Frontal cortex (tissue), 4 donors: ENCODE measurements at places on chromosomes 1 and 21. TPM values are rescaled to one million over a fixed set of nuclear protein-coding genes. Genes with fewer than 3 reads are reported as not detected.

LAMTOR2 gene
- 36.3 TPM for total RNA-seq

TTC3 gene
- total RNA-seq, result 740 TPM

ZNF695 gene
- 6.1 TPM for total RNA-seq

DPYD gene
- 51.4 TPM for total RNA-seq

DNA sequence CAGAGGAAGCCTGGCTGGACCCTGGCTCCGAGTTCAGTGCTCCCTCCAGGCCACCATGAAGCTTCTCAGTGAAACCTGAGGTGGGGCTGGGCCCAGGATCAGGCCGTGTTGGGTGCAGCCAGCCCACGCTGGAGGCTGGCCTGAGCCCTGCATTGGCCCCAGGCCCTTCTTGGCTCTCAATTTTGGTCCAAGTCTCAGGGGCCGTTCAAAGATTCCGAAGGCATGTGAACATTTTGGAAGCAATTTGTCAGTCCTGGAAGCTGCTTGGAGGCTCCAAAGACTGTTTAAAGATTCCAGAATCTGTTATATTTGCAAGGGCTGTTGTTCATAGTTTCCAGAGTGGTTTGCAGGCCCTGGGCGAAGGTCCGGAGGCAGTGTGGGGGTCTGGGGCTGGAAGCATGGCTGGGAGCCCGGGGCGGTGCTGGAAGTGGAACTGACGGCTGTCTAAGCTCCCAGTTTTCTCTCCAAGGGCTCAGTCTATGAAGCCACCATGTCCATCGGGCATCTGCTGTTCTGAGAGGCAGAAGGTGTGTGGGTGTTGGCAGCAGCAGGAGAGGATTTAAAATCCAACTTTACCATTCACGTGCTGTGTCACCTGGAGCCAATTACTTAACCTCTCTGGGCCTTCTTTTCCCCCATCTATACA lies 104.9 kb downstream of the EPHB2 start:
- no peak for DNase-seq
